Effector memory CD4-positive, alpha-beta T cell (primary cell): ENCODE measurements at places on chromosomes 7 and 10.

- DNase-seq: no peak
These were observed 253.8 kb downstream of the CRPPA start for GRCh38 chr7:16167526-16167925.

DNA sequence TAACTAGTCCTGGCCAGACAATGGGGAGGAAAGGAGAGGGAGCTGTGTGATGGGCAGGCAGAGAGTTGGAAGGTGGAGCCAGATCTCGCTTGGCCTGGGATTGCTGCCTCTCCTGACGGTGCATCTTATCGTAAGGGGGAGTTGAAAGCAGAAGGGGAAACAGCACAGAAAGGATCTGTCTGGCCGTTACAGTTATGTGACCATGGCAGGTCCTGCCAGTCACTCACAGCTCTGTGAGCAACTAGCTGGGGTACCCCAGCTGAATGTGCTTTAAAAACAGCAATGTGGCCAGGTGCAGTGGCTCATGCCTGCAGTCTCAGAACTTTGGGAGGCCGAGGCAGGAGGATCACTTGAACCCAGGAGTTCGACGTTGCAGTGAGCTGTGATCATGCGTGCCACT lies 8.1 kb downstream of the BLVRA start:
- no peak for DNase-seq

- no peak for DNase-seq
These were observed 26.5 kb upstream of the RBM20 start for GRCh38 chr10:110617425-110618229.

DNA sequence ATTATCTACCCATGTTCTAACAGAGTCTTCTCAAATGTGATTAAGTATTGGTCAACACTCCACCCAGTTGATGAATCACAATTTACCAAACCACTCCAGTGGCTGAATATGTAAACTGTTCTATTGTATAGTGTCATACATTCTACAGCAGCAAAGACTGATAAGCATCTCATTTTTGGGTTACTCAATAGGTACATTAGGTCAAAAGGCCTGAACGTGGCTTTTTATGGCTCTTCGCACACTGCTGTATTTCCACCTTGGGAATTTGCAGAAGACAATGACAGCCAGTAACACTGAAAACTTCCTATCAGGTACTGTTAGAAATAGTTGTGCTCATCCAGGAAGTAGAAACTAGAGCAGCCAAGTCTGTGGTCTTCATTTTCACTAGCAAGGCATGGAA lies 166.9 kb downstream of the GLI3 start:
- DNase-seq: no peak

- DNase-seq: no peak
These were observed 166.4 kb downstream of the PPP1R17 start for GRCh38 chr7:31853380-31853779.

DNA sequence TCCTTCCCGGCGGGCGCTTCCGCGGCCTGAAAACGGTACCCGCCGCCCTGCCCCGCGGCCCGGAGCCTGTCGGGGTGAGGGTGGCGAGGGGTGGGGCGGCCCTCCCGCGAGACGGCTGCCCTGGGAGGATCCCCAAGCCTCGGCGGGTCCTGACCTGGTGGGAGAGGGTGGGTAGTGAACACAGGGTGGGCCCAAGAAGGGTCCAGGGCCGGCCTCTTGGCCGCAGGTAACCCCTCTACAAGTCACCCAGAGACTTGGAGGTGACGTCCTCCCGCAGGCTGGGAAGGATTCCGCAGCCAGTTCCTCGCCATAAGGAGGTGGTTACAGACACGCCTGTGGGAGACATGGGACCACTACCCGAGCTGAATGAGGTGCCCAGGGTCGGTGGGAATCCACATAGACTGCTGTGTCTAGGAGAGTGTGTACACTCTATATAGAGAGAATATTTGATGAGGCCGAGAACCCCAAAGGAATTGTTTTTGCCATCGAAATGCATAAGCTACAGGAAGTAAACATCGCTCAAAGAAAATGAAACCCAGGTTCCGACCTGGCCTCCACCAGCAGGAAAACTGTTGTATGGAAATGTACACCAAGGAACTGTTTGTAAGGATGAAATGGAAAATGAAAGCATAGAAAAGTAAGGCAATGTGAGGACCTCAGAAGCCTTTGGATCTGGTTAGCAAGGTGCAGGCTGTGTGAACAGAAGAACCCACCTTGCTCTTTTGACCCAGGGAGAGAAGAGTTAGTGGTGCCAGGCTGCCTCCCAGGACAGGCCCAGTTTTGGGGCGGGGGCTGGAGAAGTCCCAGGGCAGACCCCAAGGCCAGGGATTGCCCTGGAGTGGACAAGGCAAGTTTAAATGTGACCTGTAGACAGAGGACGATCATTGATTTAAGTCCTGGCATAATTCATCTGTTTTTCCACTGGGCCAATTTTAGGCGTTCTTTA lies 659 bp downstream of the OPTN start:
- DNase-seq: peak; percentile 9

DNA sequence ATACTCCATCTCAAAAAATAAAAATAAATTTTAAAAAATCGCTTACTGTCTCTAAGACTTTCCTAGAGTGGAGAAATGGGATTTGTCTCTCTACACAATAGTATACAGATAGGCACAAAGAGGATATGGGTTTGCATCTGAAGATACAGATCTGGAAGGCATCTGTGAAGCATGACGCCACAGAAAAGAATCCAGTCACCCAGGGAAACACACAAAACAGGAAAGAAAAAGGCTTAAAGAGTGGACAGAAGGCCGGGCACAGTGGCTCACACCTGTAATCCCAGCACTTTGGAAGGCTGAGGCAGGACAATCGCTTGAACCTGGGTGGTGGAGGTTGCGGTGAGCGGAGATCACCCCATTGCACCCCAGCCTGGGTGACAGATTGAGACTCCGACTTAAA lies 61.3 kb downstream of the SKIDA1 start:
- no peak for DNase-seq

DNA sequence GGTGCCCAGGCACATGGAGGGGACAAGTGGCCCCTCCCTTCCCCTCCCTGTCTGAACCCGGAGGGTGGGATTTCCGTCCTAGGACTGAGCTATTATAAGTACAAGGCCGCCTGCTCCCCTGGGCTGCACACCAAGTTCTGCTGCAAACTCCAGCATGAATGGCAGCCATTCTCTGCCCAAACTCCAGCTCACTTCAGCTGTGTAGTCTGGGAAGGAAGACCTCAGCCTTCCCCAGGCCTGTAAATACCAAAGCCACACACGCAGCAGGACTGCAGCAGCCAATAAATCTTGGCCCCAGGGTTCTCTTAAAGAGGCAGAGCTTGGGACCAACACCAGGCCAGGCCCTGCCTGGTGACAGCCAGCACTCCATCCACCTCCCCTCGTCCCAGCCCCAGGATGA lies 291.3 kb upstream of the ZMIZ1 start:
- no peak for DNase-seq
